ENCODE measurements at places on chromosomes 1 and 21.

DNA sequence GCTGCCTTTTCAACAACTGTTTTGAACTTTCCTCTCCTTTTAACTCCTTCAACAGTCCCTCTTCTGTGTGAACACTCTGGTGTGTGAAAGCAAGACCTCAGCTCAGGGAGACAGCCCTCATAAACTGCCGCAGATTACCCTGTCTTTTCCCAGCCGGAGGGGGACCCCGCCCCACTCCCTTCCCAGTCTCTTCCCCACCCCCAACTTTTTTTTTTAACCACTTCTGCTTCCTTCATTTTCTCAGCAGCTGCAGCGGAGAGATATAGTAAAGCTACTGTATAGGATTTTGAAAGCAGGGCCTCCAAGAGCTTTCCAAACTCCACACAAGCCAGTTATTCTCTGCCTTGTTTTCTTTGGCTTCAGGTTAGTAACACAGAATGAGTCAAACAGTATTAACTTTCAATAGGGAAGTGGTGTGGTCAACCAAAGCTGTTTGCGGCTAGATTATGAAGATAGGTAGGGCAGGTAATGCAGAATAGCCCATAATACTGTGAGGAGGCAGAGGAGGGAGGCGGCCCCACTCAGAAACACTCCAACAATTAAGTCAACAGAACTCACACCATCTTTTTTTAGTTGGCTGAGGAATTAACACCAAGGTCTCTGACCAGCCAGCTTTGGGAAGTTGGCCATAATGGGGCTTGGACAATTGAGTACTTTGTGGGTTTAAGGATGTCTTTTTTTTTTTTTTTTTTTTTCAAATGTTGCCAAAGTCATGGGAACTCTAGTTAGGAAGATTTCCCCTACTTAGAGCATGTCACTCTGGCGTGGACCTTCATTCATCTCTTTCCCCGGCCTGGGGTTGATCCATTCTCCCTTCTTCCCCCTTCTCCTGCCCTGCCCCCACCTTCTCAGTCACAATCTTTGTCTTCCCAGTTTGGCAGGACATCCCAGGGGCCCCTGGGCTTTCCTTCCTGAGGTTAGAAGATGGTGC, 177.0 kb downstream of the CLIC6 start:
- DNase-seq, result no peak

- no peak for DNase-seq
Measured at GRCh38 chr1:27117733-27118439, 37.0 kb downstream of the SLC9A1 start.

GRCh38 chr21:45862543-45863207, 118.9 kb upstream of the COL6A1 start:
- DNase-seq, result no peak

GRCh38 chr1:38113159-38113666, 66.6 kb upstream of the POU3F1 start:
- DNase-seq, result no peak

DNA sequence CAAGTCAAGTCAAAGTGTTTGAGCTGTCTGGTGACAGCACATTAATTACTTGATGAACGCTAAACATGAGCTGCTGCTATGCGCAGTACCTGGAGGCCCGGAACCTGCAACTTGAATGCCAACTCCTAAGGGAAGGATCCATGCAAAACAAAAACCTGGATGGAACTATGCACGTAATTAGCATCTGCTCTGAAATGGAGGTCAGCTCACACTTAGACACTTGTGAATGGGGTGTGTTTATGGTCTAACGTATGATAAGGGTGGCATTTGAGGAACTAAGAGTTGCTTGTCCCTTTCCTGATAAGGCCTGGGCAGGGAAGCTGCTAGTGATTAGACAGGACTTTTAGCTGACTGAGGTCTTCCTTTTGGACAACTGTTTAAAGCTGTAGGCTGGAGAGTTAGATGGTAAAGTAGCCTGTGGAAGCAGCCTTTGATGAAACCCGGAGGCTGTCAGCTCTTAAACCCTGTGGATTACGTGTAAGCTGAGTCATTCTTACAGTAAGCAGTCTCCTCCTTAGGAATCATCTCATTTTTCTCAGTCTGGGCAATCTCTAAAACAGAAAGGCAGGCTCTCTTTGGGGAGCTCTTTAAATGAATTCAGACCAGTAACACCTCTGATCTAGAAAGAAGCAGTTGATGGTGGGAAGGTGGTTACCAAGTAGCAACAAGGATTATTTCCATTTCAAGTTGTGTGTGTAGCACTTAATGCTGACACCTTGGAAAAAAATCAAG, 6.8 kb downstream of the TENT5C start:
- no peak for DNase-seq

DNA sequence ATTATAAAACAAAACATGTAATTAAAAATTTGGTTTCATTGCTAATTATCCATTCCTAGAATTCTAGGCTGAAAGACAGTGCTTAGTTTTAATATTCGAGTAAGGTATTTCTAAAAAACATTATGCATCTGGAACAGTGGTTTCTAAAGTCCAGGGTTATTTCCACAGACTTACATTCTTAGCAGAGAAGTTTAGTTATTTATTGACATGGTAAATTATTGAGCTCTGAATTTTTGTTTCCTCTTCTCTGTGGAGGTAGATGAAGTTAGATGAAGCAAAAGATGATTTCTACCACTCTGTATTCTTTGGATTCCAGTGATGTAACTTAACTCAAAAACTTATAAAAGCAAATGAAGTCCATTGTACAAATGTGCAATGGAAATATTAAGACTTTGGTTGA, 709.4 kb downstream of the MRPL39 start:
- no peak for DNase-seq

- DNase-seq, result no peak
Measured at GRCh38 chr1:198640174-198640573, 1.3 kb downstream of the PTPRC start.

GRCh38 chr1:183739741-183740271, 65.1 kb upstream of the RGL1 start:
- no peak for DNase-seq

Data from glutamatergic neuron (in vitro differentiated cells).